Stimulated activated CD8-positive, alpha-beta memory T cell treated with anti-CD3 and anti-CD28 coated beads, Interleukin-2, amount 100 ng/mL, for 1 hour (primary cell): ENCODE measurements at places on chromosomes 2 and 18.

- no peak for DNase-seq
Measured at GRCh38 chr2:55047677-55048299, 2.5 kb downstream of the RTN4 start.

GRCh38 chr2:207473049-207473930, 56.5 kb upstream of the CREB1 start:
- no peak for DNase-seq

GRCh38 chr18:23619388-23619881, 33.1 kb upstream of the NPC1 start:
- DNase-seq: no peak

DNA sequence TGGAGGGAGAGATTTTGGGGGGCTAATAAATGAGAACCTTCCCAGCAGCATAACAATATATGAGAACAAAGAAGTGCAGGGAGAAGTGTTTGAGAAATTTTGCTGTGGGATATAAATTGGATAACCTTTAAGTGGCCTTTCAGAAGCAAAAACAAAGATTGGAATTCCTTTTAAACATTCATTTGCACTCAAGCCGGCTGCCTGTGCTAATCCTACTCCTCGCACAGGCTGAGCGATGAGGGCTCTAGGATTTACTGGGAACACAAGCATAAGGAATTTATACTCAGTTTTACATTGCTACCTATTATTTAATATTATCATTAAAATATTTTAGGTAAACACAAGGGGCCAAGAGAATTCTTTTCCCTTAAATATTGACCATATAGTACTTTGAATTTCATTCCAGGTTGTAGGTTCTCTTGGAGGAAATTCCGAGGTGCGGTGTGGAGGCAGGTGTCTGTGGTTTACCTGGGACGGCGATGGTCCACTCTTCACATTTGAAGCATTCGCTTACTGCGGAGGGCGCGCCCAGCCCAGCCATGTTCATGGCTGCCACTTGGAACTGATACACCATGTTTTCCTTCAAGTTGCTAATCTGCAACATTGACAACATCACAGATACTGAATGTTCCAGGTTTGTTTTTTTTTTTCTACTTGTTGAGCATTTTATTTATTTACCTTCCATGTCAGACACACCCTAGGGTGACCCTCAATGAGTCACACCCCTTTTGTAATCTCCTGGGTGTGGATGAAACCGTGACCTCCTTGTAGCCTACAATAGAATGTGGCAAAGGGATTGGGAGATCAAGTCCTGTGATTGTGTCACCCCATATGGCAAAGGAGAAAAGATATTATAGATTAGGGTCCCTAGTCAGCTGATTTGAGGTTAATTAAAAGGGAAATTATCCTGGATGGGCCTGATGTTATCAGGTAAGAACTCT, 100.1 kb downstream of the MYOM1 start:
- no peak for DNase-seq

DNA sequence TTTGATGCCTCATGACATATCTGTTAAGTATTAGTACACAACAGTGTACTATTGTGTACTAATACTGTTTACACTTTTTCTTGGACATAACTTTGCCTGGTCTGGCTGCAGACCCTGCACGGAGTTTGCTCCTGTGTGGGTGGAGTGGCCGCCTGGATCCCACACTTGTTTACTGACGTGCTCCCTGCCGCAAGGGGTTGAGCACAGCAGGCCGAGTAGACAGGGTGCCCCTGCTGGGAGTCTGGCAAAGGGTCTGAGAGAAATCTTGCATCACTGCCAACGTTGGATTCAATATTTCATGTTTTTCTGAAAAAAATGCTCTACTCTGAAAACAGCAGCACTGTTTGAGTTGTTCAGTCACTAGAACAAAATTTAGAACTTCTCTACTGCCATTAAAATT, 59.0 kb downstream of the PDK1 start:
- DNase-seq: no peak

DNA sequence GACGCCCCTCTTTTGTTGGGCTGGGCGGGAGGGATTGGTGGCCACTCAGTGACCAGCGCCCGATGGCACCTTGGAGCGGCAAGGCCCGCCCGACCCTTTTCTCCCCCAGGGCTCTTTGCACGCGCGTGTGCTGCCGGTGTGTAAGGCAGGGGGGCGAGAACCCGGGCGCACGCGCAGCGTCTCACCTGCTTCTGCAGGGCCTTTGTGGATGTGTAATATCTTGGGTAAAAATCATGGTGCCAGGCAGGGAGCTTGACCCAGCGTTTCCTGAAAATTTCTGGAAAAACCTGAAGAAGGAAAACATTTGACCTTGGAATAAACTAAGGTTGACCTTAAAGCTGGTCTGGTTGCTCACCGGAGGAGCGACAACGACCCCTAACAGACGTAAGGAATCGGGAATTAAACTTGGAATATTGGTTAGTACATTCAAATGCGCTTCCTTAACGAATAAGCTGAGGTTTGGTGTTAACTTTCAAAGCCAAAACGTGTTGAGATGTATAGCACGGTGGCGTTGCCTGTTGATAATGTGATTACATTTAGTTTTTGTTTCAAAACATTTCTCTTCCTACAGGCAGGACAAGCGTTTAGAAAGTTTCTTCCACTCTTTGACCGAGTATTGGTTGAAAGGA, 438 bp downstream of the HSPE1 start:
- DNase-seq: no peak

- no peak for DNase-seq
Measured at GRCh38 chr2:618005-618404, 59.2 kb downstream of the TMEM18 start.

- no peak for DNase-seq
Measured at GRCh38 chr2:155389224-155389623, 690.7 kb downstream of the KCNJ3 start.

DNA sequence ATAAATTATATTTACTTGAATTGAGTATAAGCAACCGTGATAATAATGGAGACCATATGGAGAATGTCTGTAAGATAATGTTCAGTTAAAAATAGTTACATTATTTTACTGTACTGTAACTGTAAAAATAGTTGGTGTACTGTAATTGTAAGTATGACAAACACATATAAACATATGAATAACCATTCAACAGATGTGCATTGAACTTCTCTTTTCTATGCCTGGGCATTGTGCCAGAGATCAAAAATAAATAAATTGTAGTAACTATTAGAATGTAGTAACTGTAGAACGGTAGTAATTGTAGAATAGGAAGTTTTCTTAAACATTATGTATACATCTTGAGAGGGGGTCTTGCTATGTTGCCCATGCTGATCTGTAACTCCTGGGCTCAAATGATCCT, 287.4 kb upstream of the EPAS1 start:
- DNase-seq: no peak

GRCh38 chr18:42530276-42530675, 575.2 kb downstream of the PIK3C3 start:
- no peak for DNase-seq
